ENCODE measurements at places on chromosomes 16 and 17. TPM values are rescaled to one million over a fixed set of nuclear protein-coding genes. Genes with fewer than 3 reads are reported as not detected.

DNA sequence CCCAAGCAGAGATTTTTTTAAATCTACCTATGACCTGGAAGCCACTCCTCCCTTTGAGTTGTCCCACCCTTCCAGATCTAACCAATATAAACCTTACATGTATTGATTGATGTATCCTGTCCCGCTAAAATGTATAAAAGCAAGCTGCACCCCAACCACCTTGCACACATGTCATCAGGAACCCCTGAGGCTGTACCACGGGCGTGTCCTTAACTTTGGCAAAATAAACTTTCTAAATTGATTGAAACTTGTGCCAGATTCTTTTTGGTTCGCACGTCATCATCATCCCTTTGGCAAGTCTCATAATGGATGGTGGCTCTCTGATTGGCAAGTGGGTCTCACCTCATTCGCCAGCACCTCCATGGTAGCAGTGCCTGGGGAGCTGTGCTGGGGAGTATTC is 60.2 kb downstream of the CNGB1 start:
- DNase-seq: no peak
- H3K27me3 ChIP-seq: no peaks in the 10 kb centered on the region
- H3K27ac ChIP-seq: no peak overlapping the region
- H3K4me3 ChIP-seq: no peak overlapping the region

GRCh38 chr17:49789243-49789578 is 730 bp downstream of the KAT7 start:
- DNase-seq: no peak
- no peak overlapping the region for H3K27ac ChIP-seq
- peaks cover 28% of the 10 kb centered on the region for H3K36me3 ChIP-seq
- peak overlapping the region; percentile 96 for H3K4me3 ChIP-seq
- H3K4me1 ChIP-seq: peaks cover 13% of the 10 kb centered on the region

- H3K27ac ChIP-seq: no peak overlapping the region
- H3K27me3 ChIP-seq: no peaks in the 10 kb centered on the region
- no peaks in the 10 kb centered on the region for H3K36me3 ChIP-seq
- DNase-seq: no peak
- H3K4me3 ChIP-seq: no peak overlapping the region
Observed at GRCh38 chr17:43515656-43516055, 30.5 kb downstream of the ETV4 start.

DNA sequence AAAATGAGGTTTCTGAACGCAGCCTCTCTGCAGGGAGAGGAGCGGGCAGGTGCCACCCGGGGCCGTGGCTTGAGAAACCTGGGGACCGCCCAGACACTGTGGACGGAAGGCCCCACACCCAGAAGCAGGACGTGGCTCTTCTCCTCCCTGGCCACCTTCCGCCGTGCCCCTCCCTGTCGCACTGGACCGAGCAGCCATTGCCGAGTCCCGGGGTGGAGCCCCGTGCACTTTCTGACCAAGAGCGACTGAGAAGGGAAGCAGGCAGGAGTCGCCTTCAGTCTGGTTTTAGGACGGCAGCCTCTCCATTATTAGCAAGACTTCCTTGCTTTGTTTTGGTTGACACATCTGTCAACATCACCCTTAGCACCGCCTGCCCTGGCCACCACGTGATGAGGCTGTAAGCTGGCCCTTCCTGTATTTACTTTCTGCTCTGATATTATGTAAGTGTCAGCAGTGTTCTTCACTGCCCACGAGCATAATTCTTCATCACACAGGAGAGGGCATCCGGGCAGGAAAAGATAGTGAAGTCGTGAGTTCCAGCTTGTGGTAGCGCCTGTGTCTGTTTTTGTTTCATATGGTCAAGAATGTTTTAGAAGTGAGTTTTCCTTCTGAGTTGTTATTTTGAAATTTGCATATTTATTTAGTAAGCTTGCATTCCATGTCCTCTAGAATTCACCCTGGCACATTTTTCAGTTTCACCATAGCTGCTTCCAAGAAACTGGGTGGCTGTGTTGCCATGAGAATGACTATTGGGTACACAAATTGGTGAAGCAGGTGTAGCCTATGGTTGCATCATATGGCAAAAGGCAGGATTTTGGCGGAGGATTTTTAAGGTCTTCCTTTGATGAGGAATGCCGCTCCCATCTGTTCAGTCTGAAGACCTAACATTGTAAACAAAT is 1.0 kb downstream of the HERPUD1 start:
- peak overlapping the region; percentile 100 for H3K27ac ChIP-seq
- H3K27me3 ChIP-seq: no peaks in the 10 kb centered on the region
- H3K4me3 ChIP-seq: peak overlapping the region; percentile 98
- peaks cover 59% of the 10 kb centered on the region for H3K4me1 ChIP-seq
- DNase-seq: peak; percentile 94

DNA sequence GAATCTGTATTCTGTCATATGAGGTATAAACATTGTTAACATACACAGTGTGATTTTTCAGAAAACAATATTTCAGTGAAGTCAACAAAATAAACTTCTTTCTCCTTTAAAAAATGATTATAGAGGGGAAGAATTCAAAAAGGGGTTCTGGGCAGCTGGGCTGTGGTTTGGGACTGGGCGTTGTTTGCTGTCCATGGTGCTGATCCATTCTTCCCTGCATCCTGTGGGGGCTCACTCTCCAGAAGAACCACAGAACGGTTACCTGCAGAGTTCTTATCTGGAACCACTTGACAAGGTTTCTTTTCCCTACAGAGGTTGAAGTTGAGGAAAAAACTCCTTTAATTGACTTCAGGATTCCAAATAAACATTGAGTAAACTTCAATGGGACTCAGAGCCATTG is 1091.0 kb downstream of the CDH8 start:
- no peaks in the 10 kb centered on the region for H3K36me3 ChIP-seq
- no peak overlapping the region for H3K27ac ChIP-seq
- no peak for DNase-seq
- no peak overlapping the region for H3K4me3 ChIP-seq
- H3K4me1 ChIP-seq: no peaks in the 10 kb centered on the region
- H3K27me3 ChIP-seq: no peaks in the 10 kb centered on the region

GRCh38 chr16:85413691-85414663 is 199.1 kb upstream of the GSE1 start:
- no peak overlapping the region for H3K27ac ChIP-seq
- peaks cover 5% of the 10 kb centered on the region for H3K4me1 ChIP-seq
- no peaks in the 10 kb centered on the region for H3K36me3 ChIP-seq
- H3K27me3 ChIP-seq: no peaks in the 10 kb centered on the region

- H3K4me1 ChIP-seq: peaks cover 75% of the 10 kb centered on the region
- no peaks in the 10 kb centered on the region for H3K36me3 ChIP-seq
- no peaks in the 10 kb centered on the region for H3K27me3 ChIP-seq
- DNase-seq: peak; percentile 86
- H3K4me3 ChIP-seq: no peak overlapping the region
Observed at GRCh38 chr17:50638966-50639713, 4.5 kb downstream of the ABCC3 start.

DNA sequence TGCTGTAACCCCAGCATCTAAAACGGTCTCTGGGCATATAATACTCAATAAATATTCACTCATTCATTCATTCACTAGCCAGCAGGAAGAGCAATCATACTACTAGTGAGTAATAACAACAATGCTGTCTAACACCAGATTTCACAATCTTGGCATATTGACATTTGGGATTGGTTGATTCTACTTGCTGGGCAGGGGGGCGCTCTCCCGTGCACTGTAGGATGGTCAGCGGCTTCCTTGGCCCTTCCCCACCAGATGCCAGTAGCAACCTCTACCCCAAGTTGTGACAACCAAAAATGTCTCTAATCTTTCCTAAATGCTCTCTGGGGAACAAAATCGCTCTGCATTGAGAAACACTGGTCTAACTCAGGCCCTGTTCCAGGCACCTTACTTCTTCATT is 20.7 kb downstream of the WFDC1 start:
- DNase-seq: no peak
- no peaks in the 10 kb centered on the region for H3K4me1 ChIP-seq
- no peaks in the 10 kb centered on the region for H3K27me3 ChIP-seq
- no peak overlapping the region for H3K4me3 ChIP-seq
- no peak overlapping the region for H3K27ac ChIP-seq

GRCh38 chr16:81994485-81994884 is 16.8 kb downstream of the SDR42E1 start:
- no peak overlapping the region for H3K27ac ChIP-seq
- no peaks in the 10 kb centered on the region for H3K27me3 ChIP-seq
- H3K4me3 ChIP-seq: no peak overlapping the region
- peaks cover 12% of the 10 kb centered on the region for H3K4me1 ChIP-seq
- no peak for DNase-seq

DNA sequence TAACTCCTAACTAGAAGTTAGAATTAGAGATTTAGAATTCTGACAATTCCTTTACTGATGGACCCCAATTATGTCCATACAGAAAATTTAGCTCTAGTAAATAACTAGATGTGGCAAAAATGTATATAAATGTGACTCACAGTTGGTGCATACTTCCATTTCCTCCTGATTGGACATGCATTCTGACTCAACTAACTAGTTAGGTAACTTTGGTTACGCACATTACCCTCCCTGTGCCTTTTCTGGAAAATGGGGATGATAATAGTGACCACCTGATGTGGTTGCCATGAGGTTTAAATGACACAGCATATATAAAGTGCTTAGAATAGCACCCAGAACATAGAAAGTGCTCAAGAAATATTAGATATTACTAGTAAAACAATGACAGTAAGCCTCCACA is 550.0 kb upstream of the SALL1 start:
- no peaks in the 10 kb centered on the region for H3K27me3 ChIP-seq
- no peaks in the 10 kb centered on the region for H3K4me1 ChIP-seq
- no peak overlapping the region for H3K4me3 ChIP-seq
- no peaks in the 10 kb centered on the region for H3K36me3 ChIP-seq
- no peak for DNase-seq

- H3K4me3 ChIP-seq: no peak overlapping the region
- peaks cover 41% of the 10 kb centered on the region for H3K4me1 ChIP-seq
- peak; percentile 97 for DNase-seq
- H3K27ac ChIP-seq: no peak overlapping the region
Observed at GRCh38 chr17:78176548-78177025, 8.2 kb downstream of the SYNGR2 start.

- H3K27ac ChIP-seq: no peak overlapping the region
- no peaks in the 10 kb centered on the region for H3K4me1 ChIP-seq
- DNase-seq: no peak
Observed at GRCh38 chr17:34400301-34400931, 37.4 kb upstream of the CCL1 start.

- H3K27ac ChIP-seq: no peak overlapping the region
- no peak for DNase-seq
- no peaks in the 10 kb centered on the region for H3K27me3 ChIP-seq
- no peaks in the 10 kb centered on the region for H3K4me1 ChIP-seq
Observed at GRCh38 chr17:79976451-79976850, 59.2 kb downstream of the TBC1D16 start.

DNA sequence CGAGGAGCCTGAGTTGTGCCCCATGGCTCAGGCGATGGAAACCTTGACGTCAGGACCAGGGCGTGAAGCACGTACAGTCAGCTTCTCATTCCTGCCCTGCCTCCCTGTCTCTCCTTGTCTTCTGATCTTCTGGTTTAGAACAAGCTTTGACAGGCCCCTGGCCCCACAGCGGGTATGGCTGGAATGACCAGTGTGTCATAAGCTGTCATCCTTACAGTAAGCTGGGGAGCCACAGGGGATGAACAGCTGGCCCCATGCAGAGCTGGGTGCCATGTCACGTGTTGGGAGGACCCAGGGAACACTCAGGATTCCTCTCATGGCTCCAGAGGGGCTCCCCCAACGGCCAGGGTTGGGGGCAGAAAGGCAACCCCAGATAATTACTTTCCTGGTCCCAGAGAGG is 157.6 kb upstream of the PLCG2 start:
- no peak for DNase-seq
- H3K27ac ChIP-seq: no peak overlapping the region
- peaks cover 29% of the 10 kb centered on the region for H3K4me1 ChIP-seq
- no peaks in the 10 kb centered on the region for H3K27me3 ChIP-seq
- H3K36me3 ChIP-seq: no peaks in the 10 kb centered on the region

GRCh38 chr16:4852221-4852872 is 5.1 kb downstream of the UBN1 start:
- no peak overlapping the region for H3K4me3 ChIP-seq
- H3K36me3 ChIP-seq: peaks cover 42% of the 10 kb centered on the region
- H3K27me3 ChIP-seq: no peaks in the 10 kb centered on the region
- DNase-seq: no peak
- H3K4me1 ChIP-seq: peaks cover 50% of the 10 kb centered on the region

GRCh38 chr17:3959295-3959899 is 4.8 kb downstream of the ATP2A3 start:
- H3K36me3 ChIP-seq: no peaks in the 10 kb centered on the region
- H3K4me1 ChIP-seq: peaks cover 66% of the 10 kb centered on the region
- no peak for DNase-seq
- peaks cover 14% of the 10 kb centered on the region for H3K27me3 ChIP-seq
- peak overlapping the region; percentile 90 for H3K27ac ChIP-seq

DNA sequence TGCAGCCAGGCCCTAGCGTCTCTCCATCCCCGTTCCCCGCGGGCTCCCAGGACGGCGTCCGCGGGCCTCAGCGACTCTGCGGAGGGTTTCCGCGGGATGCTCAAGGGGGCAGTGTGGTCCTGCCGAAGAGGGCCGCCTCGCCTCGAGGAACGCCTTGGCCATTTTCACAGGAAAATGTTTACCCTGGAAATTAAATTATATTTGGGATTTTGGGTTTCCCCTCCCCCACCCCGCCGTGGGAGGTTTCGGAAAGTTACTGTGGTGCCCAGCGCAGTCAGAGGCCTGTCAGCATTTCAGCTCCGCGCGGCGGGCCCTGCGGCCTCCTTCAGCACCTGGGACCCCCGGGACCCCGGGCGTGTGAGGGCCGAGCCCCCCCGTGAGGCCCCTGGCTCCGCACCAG is 94.5 kb downstream of the PCTP start:
- no peak overlapping the region for H3K27ac ChIP-seq
- H3K4me3 ChIP-seq: no peak overlapping the region
- DNase-seq: peak; percentile 73
- H3K27me3 ChIP-seq: peaks cover 8% of the 10 kb centered on the region
- peaks cover 5% of the 10 kb centered on the region for H3K4me1 ChIP-seq

- H3K27me3 ChIP-seq: no peaks in the 10 kb centered on the region
- no peak overlapping the region for H3K27ac ChIP-seq
- H3K36me3 ChIP-seq: no peaks in the 10 kb centered on the region
- H3K4me3 ChIP-seq: no peak overlapping the region
Observed at GRCh38 chr17:54235571-54235970, 412.8 kb downstream of the KIF2B start.

CTRL gene
- 0.50 TPM for total RNA-seq

PCGF2 gene
- total RNA-seq: 40.0 TPM

PRRT2 gene
- 3.1 TPM for total RNA-seq

GNAO1 gene
- 1.4 TPM for total RNA-seq

DOC2B gene
- total RNA-seq: 2.4 TPM

ASIC2 gene
- 0.08 TPM for total RNA-seq

ZFHX3 gene
- total RNA-seq: 21.4 TPM

FBXW10B gene
- total RNA-seq: 1.4 TPM

CMTM2 gene
- total RNA-seq: 5.4 TPM

CWC25 gene
- total RNA-seq: 22.3 TPM

B4GALNT2 gene
- 0.16 TPM for total RNA-seq

HS3ST3B1 gene
- total RNA-seq: 6.7 TPM

C1QTNF8 gene
- not detected for total RNA-seq
